ENCODE measurements at places on chromosomes 5 and 9. TPM values are rescaled to one million over a fixed set of nuclear protein-coding genes. Genes with fewer than 3 reads are reported as not detected.

INSL4 gene
- total RNA-seq: not detected

GRCh38 chr5:110343616-110344015 is 382.9 kb downstream of the TMEM232 start:
- no peak overlapping the region for H3K27ac ChIP-seq
- H3K4me3 ChIP-seq: no peak overlapping the region
- H3K36me3 ChIP-seq: no peaks in the 10 kb centered on the region
- no peaks in the 10 kb centered on the region for H3K27me3 ChIP-seq

DNA sequence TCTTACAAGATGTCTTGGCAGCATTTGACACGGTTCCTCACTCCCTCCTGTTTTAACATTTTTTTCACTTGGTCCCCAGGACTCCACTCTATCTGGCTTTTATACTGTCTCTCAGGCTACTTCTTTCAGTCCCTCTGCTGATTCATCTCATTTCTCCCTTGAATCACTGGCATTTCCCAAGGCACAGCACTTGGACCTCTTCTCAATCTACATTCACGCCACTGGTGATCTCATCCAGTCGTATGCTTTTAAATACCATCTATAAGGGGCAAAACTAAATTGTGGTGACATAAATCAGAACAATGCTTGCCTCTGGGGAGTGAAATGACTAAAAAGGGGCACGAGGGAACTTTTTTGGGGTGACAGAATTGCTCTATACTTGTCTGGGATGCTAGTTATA is 47.1 kb downstream of the MAPKAP1 start:
- H3K4me3 ChIP-seq: no peak overlapping the region
- H3K27me3 ChIP-seq: no peaks in the 10 kb centered on the region
- no peak overlapping the region for H3K27ac ChIP-seq
- H3K4me1 ChIP-seq: peaks cover 10% of the 10 kb centered on the region
- H3K36me3 ChIP-seq: peaks cover 21% of the 10 kb centered on the region
- DNase-seq: no peak

- peaks cover 6% of the 10 kb centered on the region for H3K4me1 ChIP-seq
- no peaks in the 10 kb centered on the region for H3K27me3 ChIP-seq
- no peak overlapping the region for H3K4me3 ChIP-seq
- H3K36me3 ChIP-seq: peaks cover 1% of the 10 kb centered on the region
These were observed 56.4 kb upstream of the RPL26L1 start for GRCh38 chr5:172902497-172903472.

DNA sequence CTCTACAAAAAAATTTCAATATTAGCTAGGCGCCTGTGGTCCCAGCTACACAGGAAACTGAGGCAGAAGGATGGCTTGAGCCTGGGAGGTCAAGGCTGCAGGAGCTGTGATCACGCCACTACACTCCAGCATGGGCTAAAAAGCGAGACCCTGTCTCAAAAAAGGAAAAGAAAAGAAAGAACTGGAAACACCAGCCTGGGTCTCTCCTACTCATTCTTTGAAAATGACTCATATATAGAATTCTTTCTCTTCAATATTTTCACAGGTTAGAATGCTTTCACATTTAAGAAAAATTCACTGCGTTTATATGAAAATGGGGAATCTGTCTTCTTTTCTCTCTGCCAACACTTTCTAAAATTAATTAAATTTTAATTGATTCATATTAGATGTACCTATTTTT is 115.6 kb downstream of the TRPM6 start:
- DNase-seq: no peak
- H3K36me3 ChIP-seq: no peaks in the 10 kb centered on the region
- H3K4me1 ChIP-seq: peaks cover 11% of the 10 kb centered on the region
- no peak overlapping the region for H3K27ac ChIP-seq

All from activated naive CD8-positive, alpha-beta T cell treated with anti-CD3 and anti-CD28 coated beads for 36 hours (primary cell).